Lower lobe of right lung (tissue), 2 donors: ENCODE measurements at places on chromosomes 12 and 14.
A peak's percentile ranks its signal among the peaks of the same experiment; 100 is the strongest.

DNA sequence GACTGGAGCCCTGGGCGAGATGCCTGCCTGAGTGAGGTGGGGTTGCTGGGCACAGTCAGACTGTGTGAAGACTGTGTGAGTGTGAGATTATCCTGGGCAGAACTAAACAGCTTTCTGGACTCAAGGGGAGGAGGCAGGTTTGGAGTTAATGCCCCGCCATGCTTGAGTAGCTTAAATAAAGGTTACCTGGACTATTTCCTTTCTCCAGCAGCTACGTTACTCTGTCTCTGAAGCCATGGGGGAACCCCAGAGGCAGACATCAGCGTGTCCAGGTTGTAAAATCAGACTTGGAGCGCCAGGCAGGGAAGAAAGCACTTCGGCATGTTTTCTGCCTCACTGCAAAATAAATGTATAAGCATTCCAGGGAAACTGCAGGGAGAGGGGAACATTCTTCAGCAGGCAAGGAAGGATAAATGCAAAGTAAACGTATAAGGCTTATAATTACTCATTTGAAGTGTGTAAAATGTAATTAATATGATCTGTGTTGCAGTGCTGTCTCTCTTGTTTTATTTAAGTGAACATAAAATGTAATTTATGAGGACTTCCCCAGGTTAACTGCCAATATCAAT, 129.7 kb downstream of the CHST11 start:
- DNase-seq, result no peak

DNA sequence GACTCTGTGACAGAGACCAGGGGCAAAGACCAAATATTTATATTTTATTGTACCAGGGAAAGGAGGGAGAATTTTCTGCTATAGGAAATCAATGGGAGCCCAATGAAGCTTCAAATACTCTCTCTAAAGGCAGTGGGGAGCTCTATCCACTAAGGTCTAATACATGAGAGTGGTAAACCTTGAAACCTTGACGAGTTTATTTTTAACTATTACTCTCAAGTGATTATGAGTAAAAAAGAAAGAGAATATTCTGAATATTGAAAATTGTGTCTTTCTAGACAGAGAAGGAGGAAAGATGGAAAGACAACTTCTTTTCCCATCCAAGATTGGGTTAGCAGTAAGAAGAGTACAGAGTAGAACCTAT, 1722.1 kb upstream of the SEL1L start:
- no peak for DNase-seq

DNA sequence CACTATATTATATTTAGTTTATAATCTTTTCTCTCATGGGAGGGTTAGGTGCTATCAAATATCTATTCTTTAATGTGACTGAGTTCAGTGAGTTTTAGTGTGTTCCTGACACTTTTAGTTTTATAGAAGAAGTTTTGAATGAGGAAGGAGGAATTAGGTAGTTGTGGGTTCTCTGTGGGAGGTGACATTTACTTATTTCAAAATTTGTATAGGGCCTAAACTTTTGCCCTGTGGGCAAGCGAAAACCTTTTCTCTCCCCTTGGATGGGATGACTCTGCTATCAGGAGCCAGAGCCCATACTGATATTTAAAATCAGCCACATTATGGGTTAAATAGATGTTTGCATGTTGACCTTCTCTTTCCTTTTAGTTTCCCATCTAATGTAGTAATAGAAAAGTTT, 43.6 kb downstream of the SPATS2 start:
- DNase-seq, result no peak

GRCh38 chr14:39472078-39472477, 39.8 kb upstream of the FBXO33 start:
- no peak for DNase-seq

DNA sequence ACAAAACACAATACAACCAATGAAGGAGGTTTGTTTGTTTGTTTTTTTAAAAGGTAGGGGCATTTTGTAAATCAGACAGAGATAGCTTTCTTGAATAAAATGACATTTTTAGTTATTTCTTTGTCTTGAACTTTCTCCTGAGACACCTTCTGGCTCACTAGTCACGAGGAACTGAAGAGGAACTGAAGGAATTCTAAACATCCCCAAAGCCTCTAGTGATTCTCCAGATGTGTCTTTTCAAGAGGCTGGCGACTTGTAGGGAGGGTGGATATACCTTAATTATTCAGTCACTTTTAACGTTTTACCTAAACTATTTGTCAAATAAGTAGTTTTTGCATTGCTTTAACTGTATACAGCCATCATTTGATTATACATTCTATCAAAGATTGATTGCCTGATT, 211.2 kb upstream of the LRIG3 start:
- no peak for DNase-seq

DNA sequence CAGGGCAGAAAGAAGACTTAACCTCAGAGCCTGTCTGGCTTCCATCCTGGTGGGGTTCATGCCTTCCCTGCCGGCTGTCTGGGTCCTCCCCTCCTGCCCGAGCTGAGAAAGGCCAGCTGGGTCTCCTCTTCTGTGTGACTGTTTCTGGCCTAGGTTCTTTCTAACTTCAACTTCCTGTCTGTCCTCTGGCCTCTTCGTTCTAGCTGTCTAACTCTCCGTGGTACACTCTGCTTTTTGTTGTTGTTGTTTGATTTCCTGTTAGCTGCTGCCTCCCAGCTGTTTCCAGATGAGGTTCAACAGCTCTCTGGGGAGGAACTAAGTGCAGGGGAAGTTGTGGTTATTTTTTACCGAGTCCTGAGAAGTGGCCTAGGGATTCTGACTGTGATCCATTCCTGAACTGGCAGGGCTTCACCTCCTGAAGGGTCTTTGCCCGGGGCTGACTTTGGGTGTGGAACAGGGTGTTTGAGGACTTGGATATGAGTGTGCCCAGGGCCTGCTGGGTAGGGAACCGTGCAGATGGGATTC, 3.2 kb downstream of the MLXIP start:
- DNase-seq, result no peak

GRCh38 chr12:87107766-87108165, 851.6 kb upstream of the MGAT4C start:
- DNase-seq, result no peak

DNA sequence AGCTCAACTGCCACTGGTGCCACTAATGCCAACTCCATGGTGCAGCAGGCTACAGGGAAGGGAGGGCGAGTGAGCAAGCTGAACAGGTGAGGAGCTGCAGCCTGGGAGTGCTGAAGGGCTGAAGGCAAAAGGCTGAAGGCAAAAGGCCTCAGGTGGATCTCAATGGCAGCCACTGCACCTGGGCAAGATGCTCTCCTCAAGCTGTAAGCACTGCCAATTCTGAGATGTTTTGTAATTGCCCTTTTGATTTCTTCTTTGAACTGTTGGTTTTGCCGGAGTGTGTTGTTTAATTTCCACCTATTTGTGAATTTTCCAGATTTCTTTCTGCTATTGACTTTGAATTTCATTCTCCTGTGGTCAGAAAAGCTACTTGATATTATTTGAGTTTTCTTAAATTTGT, 97.6 kb downstream of the PIK3C2G start:
- no peak for DNase-seq

DNA sequence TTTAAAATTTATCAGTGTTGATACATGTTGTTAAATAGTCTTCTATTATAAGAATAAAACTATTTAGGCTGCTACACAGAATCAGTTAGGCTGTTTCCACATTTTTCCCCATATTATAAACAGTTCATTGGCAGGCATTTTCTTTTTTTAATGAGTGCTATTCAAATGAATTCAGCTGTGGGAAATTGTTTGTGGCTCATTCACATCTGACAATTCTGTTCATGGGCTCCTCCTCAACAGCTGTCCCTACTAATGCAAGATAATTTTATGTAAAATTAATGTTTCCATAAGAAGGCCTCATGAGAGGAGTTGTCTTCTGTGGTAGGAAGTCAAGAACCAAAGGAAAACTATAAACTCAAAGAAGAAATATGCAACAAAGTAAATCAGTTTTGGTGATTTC, 218.0 kb downstream of the PPFIA2 start:
- DNase-seq, result no peak

DNA sequence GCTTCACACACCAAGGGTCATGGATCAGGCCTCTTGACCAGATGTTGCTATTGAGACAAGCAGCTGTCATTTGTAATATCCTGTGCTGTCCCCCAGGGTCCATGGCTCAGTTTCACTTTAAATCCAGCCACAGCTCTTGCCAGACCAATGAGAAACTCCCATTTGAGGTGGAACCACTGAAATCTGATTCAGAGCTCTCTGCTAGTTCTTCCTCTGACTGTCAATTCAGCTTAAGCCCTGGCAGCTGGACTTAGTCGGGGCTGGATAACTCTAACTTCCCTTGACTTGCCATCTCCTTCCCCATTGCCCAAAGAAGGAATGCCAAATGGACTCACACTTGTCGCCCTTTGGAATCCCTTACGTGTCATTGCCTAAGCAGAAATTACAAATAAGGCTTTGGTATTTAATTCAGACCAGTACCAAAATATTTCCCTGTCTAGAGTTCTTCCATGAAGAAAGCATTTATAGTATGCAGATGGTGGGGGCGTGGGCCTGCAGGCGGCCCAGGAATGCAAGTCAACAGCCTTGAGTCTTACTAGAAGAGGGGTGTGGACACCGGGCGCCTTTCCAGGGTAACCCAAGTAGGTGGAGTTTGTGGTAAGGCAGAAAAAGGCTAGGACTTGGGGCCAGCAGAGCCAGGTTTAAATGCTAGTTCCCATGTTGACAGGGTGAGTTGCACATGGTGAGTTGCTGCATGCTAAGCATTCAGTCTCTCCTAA, 96.9 kb upstream of the TMPO start:
- DNase-seq, result peak; percentile 95

GRCh38 chr12:64125913-64126312, 96.2 kb downstream of the KICS2 start:
- DNase-seq, result no peak

DNA sequence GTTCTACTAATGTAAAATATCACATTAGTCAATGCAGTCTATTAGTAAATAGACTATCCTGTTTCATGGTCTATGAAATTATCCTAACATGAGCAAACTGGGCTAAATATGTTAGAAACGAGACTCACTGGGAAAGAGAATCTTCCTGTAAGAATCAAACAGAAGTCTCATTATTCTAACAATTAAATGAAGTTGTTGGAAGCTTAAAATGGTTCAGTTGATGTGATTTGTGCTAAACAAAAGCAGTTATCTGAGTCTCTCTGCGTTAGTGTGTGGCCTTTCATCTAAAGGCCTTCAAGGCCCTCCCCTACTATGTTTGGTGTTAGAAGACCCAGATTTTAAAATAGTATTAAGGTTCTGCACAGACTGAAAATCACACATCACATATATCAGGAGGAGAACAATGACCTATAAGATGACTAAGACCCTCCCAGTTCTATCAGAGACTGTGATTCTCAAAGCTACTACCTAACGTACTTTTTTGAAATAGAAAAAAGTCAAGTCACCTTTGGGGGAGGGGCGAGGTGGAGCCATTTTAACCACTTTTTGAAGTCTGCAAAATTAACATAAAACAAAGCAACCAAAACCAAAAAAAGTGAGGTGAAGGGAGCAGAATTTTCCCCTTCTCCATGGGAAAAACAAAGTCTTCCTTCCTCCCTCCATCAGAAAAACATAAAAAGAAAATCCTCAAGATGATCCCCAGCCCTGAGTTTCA, 82.3 kb downstream of the DENND5B start:
- no peak for DNase-seq

DNA sequence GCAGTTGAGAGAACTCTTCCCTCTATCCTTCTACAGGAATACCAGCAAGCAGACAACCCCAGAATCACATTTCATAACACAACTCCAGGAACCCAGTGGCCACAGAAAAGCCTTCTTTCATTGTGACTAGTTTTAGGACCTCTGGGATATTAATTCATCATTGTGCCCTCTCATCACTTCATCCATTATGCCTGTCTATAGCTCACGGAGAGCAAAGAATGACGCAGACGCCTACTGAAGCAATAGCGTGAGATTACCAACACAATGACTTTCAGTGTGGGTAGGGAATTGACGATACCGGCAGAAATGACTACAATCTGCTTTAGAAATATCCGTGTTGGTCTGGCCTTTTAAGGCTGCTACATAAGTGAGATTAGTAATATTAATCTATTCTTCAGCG, 158.1 kb upstream of the FOXG1 start:
- no peak for DNase-seq

DNA sequence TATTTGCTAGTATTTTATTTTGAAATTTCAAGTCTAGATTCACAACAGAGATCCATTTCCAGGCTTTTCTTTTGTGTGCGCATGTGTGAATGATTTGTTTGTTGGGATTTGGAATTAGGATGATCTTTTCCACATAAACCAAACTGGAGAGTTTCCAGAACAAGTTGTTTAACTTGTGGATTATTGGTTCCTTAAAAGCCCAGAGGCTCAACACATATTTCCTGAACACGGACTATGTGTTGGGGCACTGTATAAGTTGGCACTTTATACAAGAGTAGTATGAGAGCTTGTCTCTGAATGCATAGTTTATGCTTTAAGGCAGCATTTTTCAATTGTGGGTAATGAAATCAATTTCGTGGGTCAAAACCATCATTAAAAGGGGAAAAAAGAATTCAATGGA, 67.3 kb upstream of the FUT8 start:
- DNase-seq, result no peak

DNA sequence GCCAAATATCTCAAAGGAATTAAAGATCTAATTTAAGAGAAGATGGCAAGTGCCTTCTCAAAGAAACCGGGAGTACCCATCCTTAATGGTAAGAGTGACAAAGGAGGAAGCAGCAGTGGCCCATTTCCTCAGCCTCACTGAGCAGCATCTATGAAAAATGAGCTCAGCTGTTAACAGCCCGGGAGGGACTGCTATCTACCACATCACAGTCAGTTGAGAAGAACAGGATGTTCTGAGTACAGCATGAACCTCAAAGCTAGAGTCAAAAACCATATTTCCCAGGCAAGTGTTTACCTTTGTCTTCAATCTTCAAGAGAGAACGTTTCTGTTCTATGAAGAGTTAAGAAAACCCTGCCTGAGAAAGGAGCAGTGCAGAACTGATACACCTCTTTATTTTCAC, 115.0 kb downstream of the BTG1 start:
- DNase-seq, result no peak

GRCh38 chr12:102197789-102198188, at the start of gene PMCH:
TSS of gene PMCH (minus strand) at chr12:102197833. CDS start at chr12:102197770, 63 bp downstream.
- no peak for DNase-seq

DNA sequence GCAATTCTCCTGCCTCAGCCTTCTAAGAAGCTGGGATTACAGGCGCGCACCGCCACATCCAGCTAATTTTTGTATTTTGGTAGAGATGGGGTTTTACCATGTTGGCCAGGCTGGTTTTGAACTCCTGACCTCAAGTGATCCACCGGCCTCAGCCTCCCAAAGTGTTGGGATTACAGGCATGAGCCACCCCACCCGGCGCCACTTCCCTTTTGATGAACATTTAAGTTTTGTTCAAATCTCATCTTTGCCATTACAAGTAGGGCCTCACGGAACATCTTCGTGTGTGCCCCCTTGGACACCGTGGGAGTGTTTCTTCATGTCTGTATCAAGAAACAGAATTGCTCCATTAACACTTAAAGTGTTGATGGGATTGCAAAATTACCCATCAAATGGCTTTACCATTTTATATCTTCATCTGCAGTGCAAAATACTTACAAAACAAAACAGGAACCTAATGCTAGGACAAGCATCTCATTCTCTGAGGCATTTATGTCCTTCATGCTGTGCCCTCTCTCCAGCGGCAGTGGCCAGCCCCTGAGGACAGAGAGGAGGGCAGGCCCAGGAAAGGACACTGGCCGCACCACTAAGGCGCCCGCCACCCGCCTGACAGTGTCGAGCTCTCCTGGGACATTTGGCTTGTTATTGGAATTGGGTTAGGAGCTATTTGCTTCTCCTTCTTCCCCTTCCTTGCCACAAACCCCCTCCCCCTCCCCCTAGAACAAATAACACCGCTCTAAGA, 61.7 kb downstream of the RFX4 start:
- no peak for DNase-seq
